ENCODE measurements at places on chromosomes 3 and 15. TPM values are rescaled to one million over a fixed set of nuclear protein-coding genes. Genes with fewer than 3 reads are reported as not detected.

PROS1 gene
- total RNA-seq, result 38.2 TPM

LHFPL4 gene
- total RNA-seq, result not detected

TGM5 gene
- not detected for total RNA-seq

GPR62 gene
- total RNA-seq, result not detected

PAK6 gene
- 8.3 TPM for total RNA-seq

All from heart right ventricle (tissue), 16 donors.